ENCODE measurements at places on chromosomes 1 and 21.

- DNase-seq: no peak
These were observed 95.1 kb upstream of the KRTAP19-8 start for GRCh38 chr21:31133243-31133830.

DNA sequence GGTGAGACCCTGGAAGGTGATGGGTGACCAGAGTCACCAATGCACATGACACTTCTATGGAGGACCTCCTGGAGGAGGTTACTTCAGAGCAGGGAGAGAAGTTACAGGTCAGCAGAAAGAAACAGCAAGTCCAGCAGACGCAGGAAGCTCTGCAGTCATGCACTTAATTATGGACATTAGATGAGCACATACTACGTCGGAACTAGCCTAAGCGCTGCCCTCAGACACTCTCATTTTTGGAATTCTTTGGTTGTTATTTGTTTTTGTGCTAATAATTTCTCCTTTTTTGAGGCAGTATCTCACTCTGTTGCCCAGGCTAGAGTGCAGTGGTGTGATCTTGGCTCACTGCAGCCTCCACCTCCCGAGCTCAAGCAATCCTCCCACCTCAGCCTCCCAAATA is 93.3 kb upstream of the IFFO2 start:
- no peak for DNase-seq

DNA sequence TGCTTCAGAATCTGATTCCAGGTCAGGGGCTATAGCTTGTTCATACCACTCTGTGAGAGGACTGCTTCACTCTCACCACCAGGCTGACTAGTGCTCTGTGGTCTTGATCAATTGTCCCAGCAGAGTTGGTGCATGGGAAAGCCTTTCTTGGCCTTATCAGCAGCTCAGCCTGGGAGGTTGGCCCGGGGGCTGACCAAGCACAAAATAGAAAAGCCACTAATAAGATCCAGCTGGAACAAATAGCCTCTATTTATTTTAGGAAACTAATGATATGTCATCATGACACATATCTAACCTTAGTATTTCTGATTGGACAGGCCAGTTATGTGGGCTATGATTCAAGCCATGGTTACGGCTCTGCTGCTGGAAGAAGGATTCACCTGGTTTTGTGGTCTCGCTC is 134.2 kb downstream of the GDAP2 start:
- DNase-seq: peak; percentile 41

DNA sequence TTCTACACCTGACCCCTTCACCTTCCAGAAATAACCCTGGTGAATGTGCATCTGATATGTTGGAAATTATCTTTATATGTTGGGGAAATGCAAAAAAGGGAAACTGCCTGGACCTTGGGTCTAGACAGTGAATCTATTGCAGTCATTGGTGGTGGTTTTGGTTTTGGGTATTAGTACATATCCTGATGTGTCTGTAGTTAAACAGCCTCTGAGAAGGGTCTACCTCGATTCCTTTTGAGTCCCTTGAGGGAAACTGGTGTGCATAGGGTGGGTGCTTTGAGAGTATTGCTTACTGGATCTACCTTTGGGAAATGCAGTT is 127.3 kb upstream of the KIAA0040 start:
- no peak for DNase-seq

DNA sequence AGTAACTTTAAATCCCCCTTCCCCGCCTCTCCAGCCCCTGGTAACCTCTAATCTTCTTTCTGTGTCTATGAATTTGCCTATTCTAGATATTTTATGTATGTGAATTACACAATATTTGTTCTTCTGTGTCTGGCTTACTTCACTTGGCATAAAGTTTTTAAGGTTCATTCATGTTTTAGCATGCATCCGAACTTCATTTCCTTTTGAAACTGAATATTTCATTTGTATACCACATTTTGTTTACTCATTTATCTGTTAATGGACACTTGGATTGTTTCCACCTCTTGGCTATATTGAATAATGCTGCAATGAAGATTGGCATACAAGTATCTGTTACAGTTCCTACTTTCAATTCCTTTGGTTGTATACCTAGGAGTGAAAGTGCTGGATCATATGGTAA is 205.3 kb downstream of the TM2D1 start:
- DNase-seq: no peak

- no peak for DNase-seq
These were observed 18.7 kb downstream of the PRKCZ start for GRCh38 chr1:2068951-2069350.

- no peak for DNase-seq
These were observed 70.1 kb upstream of the ARHGEF16 start for GRCh38 chr1:3384407-3384806.

- DNase-seq: peak; percentile 19
These were observed 16.2 kb upstream of the POFUT2 start for GRCh38 chr21:45303751-45304475.

GRCh38 chr1:66729523-66729922 is 22.7 kb upstream of the DYNLT5 start:
- DNase-seq: no peak

DNA sequence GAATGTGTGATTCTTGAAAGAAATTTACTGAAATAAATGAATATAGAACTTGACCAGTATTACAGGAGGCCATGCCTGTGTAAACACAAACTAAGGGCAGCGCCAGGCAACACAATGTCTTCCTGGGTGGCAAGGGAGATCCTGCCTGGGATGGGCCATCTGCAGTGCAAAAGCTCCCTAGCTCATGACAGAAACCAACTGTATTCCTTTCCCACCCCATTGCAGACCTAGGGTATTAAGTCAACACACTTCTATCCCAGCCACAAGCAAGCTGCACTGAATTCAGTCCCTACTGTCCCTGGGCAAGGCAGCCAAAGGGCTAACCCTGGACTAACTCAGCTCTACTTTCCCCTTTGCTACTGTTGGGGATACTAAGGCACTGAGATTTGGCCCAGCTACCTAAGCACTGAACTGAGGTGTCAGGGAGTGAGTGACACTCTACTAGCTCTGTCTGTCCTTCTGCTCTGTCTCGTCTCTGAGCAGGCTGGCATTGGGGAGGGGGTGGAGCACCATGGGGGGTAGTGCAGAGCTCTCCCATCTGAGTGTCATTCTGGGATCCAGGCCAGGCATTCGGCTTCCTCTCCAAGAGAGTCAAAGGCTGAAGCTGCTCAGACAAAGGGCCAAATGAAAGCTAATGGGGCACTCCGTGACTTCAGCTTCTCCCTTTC is 2.5 kb downstream of the INKA2 start:
- peak; percentile 85 for DNase-seq

DNA sequence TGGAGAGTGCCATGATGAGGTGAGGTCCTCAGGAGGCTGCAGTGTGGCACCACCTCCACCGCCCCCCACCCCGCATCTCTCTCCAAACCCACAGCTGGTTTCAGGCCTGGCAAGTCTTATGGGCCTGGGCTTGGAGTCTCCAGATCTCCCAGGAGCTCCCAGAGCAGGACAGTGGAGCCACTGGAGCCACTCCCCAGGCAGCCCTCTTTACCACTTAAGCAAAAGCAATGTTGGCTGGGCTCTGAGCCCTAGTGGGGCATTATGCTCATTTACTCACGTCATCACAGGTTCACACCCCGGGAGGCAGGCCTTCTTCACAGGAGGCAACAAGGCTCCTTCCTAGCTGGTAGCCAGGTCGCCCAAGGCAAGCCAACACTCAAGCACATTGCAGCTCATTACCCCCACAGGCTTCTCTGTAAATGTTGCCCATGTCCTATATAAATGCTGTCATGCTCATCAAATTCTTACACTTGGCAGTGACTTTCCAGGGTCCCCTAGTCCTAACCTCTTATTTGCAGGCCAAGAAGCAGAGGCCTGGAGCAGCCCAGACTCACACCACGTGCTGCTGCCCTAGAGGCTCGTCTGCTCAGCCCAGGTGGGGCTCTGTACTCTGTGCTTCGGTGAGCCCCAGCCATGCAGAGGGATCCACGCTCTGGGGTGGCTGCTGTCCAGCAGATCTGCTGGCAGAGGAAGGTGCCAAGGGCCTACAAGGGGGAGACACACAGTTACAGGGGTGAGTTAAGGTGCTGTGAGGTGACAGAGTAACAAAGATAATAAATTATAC is 459.3 kb downstream of the MATN1 start:
- no peak for DNase-seq

DNA sequence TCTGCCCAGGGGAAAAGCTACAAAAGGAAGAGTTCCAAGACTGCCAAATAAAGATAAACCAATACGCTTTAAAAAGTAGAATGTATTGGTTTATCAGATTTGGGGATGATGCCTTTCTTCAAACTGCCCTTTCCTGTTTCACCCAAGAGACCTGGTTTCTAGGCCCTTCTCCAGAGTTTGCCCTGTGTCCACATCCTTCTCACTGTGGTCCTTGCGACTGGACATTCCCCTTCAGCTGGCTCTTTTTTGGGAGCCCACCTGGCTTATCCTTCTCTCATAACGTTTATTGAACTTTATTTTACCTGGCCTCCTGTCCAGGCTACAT is 490 bp upstream of the CZIB start:
- no peak for DNase-seq

DNA sequence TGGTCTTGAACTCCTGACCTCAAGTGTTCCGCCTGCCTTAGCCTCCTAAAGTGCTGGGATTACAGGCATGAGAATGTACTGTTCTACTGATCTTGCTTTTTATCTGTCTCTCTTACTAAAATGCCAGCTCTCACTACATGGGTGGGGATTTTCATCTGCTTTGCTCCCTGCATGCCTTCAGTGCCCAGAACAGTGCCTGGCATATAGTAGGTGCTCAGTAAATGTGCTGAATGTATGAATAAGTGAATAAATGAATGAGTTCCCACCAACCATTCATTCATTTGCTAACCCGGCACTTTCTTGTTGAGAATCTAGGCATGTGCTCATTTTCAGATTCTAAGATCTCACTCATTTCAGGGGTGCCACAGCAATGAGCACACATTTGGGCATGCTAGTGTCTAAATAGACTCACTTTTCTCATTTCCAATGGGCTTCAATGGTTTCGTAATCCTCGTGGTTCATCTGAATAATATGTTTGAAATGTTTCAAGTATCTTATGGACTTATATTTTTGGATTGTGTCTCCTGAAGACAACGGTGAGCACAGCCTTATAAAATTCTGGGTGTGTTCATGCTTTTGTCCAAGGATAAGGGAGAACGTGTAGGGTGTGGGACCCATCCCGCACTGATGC is 7.6 kb downstream of the DHRS3 start:
- DNase-seq: no peak

GRCh38 chr1:109255678-109256077 is 6.3 kb downstream of the CELSR2 start:
- DNase-seq: no peak

DNA sequence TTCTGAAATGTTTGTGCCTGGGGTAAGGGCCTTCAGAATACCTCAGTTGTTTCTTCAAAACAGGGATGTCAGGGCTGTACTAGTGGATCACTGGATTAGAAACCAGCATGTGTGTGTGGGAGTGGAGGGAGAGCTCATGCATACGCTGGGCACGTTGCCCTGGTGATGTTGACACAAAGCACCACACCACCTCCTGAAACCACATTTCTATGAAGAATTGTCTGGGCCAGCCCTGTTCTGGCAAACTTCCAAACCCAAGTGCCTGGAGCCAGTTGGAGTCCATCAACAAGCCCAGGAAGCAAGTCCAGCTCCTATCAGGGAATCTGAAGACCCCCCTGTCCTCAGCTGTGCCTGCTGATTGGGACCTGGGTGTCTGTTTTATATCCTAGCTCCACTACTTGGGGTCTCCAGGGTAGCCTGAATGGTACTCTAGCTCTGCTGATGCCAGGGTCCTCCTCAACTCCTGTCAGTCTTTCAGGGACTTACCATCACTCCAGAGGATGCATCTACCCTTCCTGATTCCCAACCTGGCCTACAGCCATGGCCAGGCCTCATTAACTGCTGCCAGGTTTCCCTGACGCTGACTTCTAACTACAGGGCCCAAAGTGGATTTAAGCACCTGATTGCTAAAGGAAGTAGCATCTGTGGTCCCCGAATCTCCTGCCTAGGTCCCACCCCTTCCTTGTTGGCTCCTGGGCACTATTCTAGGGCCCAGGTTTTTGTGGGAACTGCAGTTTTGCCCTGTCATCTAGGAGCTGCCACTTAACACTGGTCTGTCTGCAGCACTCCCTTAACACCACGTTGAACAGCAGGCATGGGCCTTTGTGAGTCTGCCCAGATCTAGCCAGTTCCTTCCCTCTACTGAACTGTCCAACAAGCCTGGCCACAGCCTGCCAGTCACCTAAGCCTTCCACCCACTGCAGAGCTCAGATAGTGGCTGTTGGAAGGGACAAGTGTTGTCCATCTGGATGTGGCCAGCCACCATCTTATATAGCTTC is 45.5 kb downstream of the LPAR3 start:
- peak; percentile 82 for DNase-seq

GRCh38 chr1:162910161-162910560 is 49.2 kb upstream of the CCDC190 start:
- DNase-seq: no peak

DNA sequence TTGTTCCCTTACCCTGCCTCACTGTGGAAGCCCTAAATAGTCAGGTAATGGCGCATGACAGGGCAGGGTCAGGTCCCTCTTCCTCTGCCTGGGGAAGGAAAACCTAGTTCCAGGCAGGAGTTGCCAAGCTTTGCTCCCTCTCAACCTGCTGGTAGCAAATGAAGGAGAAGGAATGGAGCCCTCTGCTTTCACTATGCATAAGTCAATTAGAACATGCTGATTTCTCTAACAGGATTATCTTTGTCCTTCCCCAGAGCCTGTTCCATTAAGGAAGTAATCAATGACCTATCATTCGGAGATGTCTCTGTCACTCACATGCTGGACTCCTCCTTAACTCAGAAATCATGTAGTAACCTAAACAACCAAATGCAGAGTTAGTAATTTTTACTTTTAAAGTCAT is 161.8 kb upstream of the NFIA start:
- DNase-seq: no peak

GRCh38 chr21:43664358-43664757 is 5.0 kb downstream of the RRP1B start:
- no peak for DNase-seq

GRCh38 chr21:46080171-46081021 is 17.5 kb upstream of the COL6A2 start:
- peak; percentile 70 for DNase-seq

DNA sequence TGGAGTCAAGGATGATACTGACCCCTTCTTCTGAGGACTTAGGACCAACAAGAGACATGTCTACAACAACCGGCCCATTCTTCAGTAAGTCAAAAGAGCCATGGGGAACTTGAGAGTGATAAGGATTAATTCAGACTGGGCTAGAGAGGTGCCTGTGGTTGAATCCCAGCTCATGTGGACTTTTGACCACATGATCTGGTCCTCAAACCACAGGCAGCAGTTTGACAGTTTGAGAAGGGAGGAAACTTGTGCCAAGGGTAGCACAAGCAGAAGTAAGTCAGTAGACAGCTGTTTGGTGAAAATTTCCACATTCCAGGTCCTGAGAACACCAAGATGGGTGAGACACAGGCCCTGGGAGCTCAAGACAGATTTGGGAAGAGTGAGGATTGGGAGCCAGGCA is 19.8 kb downstream of the SH3BP5L start:
- DNase-seq: no peak
